ENCODE measurements at places on chromosomes 3 and 15. TPM values are rescaled to one million over a fixed set of nuclear protein-coding genes. Genes with fewer than 3 reads are reported as not detected.
A peak's percentile ranks its signal among the peaks of the same experiment; 100 is the strongest.

GRCh38 chr3:127431066-127431465, 143.2 kb upstream of the PRR20G start:
- DNase-seq = no peak

DNA sequence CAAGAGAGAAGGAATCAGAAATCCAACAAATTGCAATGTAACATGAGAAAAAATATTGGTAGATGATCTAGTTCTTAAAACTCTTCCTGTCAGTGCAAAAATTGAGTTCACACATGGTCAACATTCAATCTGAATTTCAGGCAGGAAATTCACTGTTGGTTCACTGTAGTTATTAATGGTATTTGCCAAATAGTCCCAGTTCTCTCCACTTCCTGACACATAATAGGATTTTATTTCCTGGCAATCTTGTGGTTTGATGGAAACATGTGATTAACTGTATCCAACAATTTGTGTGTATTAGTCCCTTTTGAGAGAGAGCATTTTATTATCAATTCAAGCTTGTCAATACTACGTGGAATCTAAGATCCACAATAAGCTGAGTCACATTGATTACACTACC, 1103.1 kb downstream of the ROBO2 start:
- DNase-seq = no peak

DNA sequence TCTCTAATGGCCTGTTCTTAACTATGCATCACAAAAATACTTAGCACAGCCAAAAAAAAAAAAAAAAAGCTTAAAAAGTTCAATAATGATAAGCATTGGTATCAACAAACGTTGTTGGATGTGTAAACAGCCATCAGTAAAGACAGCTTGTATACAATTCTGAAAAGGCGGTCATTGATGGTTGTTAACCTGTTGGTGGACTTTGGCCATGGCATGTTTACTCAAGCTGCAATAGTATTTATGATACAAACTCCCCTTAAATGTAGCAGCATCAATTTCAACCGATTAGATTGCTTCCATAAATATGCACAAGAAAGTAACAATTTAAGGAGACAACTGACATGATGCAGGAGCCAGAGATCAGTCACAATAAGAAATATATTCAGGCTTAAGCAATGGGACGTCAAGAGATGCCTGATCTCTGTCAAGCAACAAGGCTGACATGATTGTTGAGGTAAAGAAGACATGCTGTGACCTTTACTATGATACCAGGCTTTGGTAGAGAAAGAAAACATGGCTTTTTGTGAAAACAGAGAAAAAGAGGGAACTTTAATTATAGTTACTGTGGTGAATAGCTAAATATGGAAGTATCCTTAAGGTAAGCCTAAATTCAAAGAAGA, 14.2 kb upstream of the SLC7A14 start:
- DNase-seq = no peak

- DNase-seq = no peak
These were observed 119.4 kb downstream of the GADL1 start for GRCh38 chr3:30775040-30775439.

GRCh38 chr3:34872406-34872805, 766.9 kb upstream of the ARPP21 start:
- no peak for DNase-seq

DNA sequence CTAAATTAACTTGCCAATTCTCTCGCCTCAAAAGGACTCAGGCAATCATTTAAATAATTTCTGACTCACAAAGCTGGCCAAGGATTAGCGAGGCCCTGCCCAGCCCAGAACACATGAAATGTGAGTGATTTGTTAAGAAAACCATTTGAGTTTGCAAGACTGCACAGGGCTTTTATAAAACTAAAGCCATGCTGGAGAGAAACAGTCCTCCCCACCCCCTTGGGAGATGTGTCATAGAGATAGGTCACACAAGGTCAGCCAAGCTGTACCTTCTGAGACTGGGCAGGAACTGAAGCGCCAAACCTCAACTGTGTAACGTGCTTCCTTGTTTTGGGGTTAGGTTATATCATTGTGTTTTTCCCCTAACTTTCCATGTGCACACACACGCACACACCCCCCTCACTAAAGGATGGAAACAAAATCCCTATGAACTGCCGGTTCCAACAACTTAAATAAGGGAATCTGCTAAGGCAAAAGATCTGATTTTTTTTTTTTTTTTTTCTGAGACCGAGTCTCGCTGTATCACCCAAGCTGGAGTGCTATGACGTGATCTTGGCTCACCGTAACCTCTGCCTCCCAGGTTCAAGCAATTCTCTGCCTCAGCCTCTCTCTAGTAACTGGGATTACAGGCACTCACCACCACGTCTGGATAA, 8.1 kb downstream of the SPATA12 start:
- peak; percentile 53 for DNase-seq

DNA sequence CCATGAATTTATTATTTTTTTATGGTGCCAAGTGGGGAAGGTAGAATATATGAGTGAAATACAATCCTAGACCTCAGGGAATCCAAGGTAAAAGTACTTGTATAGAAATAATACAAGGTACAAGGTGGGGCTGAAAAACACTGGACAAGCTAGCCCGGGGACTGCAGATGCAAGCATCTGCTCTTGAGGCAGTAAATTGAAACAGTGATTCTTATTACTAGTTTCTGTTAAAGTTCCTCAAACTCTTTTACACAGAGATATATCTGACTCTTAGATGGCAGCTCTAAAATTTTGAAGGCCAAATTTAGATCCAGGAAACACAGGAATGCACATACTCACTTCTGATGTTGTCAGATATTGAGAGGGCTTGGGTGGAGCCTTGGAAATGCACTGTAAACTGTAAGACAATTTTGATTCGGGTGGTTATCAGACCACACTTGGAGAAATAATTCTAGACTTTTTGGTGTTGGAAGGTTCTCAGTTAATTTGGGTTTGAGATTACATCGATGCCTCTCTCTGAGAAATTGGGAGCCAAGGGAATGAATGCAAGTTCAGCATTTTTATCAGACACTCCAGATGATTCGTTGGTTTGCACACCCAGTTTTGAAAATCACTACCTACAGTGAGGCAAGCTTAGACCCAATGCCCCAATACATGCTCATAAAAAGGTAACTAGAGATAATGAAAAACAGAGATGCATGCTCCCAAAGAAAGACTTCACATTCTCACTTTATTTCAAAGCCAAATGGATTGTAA, 7.3 kb downstream of the TP63 start:
- DNase-seq = no peak

DNA sequence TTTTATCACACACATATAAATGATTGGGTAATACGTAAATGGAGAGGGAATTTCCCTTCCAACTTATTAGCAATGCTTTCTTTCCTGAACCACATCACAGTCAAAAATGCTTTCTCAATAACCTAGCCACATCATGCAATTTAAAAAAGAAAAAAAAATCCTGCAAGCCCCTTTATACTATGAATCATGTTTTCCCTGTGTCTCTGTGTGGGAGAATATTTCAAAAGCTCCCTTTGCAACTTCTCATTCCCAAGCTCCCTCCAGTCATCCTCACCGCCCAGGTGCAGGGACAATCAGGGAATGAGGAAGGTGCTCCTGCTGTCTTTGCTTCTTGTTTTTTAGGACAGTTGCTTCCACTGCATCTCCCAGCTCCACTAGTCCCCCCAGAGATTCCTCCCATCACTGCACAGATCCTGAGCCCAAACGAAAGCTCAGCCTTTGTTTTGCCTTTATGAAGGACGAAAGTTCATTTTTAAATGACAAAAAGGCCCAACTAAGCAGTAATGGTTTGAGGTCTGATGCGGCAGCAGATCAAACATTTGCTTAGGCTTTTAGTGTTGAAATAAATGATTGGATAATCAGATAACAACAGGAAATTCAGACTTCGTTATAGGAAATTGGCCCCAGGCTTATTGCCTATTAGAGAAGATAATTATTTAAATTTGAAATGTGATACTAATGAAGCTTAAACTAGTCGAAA, 47.8 kb upstream of the ADGRG7 start:
- no peak for DNase-seq

GRCh38 chr3:64174328-64174727, 50.9 kb downstream of the PRICKLE2 start:
- no peak for DNase-seq

- no peak for DNase-seq
These were observed 47.2 kb downstream of the CADM2 start for GRCh38 chr3:85005946-85006345.

DNA sequence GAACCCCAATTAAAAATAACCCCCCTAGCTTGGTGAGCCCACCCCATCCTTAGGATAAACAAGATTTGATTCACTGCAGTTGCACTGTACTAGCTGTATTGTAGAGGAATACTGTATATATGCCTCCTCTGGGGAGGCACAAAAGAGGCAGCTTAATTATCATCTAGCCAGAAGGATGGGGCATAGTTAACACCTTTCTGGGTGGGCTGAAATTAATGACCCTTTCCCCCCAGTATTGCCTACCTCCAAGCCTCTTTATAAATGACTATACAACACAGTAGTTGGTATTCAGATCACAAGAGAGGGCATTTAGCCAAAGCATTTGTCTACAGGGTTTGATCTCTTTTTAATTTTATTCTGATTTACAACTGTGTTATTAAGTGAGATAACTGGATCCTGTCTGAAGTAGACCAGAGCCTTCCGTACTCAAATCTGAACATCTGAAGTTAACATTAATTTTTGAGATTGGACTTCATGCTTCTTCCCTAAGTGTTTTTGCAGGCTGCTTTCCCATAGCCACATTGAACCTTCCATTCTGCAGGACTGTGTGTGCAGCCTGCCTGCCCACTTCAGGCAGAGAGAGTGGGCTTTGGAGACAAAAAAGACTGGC, 807.0 kb upstream of the ARRDC4 start:
- DNase-seq = no peak

- DNase-seq = no peak
These were observed 111.0 kb upstream of the RAP2B start for GRCh38 chr3:153050978-153051377.

DNA sequence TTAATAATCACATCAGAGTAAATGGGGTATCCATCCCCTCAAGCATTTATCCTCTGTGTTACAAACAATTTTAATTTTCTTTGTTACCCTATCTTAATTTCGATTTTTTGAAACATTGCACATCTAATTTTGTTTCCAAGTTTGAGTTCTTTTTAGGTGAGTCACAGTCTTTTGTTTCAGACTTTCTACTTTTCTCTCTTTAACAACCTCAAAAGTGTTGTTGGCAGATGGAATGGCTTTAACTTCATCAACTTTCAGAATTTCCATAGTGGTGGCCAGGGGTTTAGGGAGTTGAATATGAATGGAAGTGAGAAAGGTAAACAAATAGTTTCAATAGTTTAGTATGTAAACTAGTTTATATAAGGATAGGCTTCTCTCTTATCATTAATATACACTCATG, 223.0 kb upstream of the MLF1 start:
- no peak for DNase-seq

GRCh38 chr3:130576375-130577266, 59.6 kb downstream of the COL6A6 start:
- no peak for DNase-seq

- DNase-seq = no peak
These were observed 565.5 kb downstream of the PDCD6IP start for GRCh38 chr3:34363881-34364280.

DNA sequence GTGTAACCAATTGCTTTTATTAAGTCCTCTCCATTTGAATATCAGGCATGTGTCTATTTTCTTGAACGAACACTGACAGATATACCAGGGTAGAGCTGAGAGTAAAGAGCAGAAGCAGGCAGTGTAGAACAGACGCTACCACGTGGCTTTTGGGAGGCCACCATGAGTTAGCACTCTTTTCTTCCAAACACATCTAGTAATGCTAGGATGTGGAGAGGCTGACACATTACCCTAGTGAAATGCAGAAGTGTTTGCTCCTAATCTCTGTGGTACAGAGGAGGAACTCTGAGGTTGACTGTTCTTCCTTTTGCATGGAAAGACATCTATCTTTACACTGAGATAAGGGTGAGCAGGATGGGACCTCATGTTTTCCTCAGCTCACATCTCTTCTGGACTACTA, 216.3 kb downstream of the SATB1 start:
- no peak for DNase-seq

DNA sequence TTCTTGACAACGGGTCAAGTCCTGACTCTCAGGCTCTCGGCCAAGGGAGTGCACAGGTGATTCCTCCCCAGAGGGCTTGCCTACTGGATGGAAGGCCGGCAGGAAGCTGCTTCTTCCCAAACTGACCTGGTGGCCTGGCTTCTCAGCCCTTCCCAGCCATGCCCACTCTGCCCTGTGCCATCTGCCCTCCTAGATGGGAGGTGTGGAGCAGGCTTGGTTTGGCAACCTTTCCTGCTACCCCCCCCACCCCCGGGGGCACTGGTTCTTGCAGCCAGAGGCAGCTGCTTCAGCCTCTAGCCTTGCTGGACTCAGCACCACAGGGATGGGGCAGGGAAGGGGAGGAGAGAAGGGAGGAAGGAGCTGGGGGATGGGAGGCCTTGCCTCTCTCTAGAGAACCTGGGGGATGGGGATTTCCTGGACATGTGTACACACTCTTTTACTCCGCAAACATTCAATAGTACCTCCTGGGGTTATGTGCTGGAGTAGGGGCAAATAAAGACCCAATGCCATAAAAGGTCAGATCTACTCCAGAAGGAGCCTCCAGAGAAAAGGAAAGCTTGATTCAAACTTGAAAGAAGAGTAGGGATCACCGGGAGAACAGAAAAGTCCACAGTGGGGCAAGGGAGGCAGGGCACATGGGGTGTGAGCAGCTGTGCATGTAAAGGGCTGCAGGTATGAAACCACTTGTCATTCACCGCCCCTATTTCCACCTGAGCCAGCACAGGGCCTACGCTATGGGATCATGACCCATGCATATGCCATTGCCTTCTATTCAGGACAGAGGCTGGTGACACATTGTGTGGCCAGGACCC, 4.2 kb upstream of the DAPK2 start:
- no peak for DNase-seq

- DNase-seq = no peak
These were observed 233.3 kb downstream of the THSD4 start for GRCh38 chr15:71348597-71348996.

- DNase-seq = no peak
These were observed 611.0 kb downstream of the NSUN3 start for GRCh38 chr3:94673876-94674275.

- no peak for DNase-seq
These were observed 70.1 kb downstream of the AAGAB start for GRCh38 chr15:67184208-67184925.

GRCh38 chr15:61649046-61649445, 411.2 kb downstream of the VPS13C start:
- DNase-seq = no peak

GUCA1C gene
- total RNA-seq = 3.5 TPM

SPSB4 gene
- 5.5 TPM for total RNA-seq

PROS1 gene
- 38.2 TPM for total RNA-seq

WDR93 gene
- not detected for total RNA-seq

CD96 gene
- 0.11 TPM for total RNA-seq

EPHB3 gene
- 0.83 TPM for total RNA-seq

SEMA3G gene
- 16.2 TPM for total RNA-seq

XYLB gene
- total RNA-seq = 0.42 TPM

SCN5A gene
- 132 TPM for total RNA-seq

GOLGA8H gene
- 1.0 TPM for total RNA-seq

MKRN2 gene
- total RNA-seq = 45.8 TPM

HRH1 gene
- total RNA-seq = 1.1 TPM

FBXL22 gene
- 35.2 TPM for total RNA-seq

SRPRB gene
- 26.0 TPM for total RNA-seq

HYAL3 gene
- total RNA-seq = 0.91 TPM

SLCO2A1 gene
- 11.1 TPM for total RNA-seq
